ENCODE measurements at places on chromosomes 13 and 19.

DNA sequence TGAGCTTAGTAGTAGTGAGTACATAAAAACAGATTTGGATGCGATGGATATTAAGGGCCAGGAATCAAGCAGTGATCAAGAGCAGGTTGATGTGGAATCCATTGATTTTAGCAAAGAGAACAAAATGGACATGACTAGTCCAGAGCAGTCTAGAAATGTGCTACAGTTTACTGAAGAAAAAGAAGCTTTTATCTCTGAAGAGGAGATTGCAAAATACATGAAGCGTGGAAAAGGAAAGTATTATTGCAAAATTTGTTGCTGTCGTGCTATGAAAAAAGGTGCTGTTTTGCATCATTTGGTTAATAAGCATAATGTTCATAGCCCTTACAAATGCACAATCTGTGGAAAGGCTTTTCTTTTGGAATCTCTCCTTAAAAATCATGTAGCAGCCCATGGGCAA lies 11.4 kb downstream of the CHAMP1 start:
- no peak for DNase-seq

DNA sequence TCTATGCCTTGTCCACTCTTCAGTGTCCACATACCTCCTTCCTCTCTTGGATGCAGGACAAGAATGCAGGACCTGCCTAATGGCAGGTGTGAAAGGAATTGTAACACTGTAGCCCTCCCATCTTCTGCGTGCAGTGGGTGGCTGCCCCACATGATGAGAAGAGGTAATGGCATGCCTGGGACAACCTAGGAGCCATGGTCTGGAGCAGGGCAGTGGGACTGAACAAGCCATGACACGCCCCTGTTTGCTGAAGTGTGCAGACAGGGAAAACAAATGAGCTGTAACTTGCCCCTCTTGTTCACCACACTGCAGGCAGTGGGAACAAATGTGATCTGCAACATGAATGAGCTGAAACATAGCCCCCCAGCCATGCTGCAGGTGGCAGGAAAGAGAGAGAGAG lies 192.2 kb downstream of the PCDH17 start:
- DNase-seq = no peak

DNA sequence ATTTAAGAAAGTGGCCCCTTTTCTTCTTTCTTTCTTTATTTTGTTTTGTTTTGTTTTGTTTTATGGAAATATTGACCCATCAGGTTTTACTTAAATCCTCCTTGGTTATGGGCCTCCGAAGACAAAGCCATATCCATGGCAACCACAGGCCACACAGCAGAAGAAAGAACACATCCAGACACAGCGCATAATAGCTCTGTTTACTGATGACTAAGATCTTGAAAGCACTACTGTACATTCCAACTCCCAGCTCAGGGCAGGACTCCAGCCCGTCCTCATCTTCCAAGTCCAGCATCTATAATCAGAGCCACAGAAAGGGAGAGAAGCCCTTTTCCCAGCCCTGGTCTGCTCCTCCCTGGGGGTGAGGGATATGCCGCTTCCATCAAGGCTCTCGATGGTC lies 84.3 kb downstream of the NUFIP1 start:
- no peak for DNase-seq

GRCh38 chr19:8371011-8371804 lies 7.3 kb downstream of the ANGPTL4 start:
- DNase-seq = no peak

DNA sequence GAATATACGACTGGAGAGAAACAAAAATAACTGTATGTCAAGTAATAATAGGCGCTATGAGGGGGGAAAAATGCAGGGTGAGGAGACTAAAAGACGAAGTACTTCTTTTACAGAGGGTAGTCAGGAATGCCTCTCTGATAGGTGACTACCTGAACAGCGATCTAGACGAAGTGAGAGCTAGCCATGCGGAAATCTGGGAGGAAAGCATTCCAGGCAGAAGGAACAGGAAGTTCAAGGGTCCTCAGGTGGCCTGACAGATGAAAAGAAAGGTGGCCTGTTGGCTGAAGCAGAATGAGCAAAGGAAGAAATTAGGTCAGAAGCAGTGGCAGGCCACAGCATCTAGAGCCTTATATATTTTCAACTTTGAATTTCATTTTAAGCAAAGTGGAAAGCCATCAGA lies 13.3 kb downstream of the ZDHHC20 start:
- no peak for DNase-seq

GRCh38 chr19:54325194-54325621 lies 12.2 kb upstream of the LILRA5 start:
- DNase-seq = peak; percentile 28

Data from BE2C (cell line).